ENCODE measurements at places on chromosomes 5 and 9.
A peak's percentile ranks its signal among the peaks of the same experiment; 100 is the strongest.

GRCh38 chr9:121836366-121836885 is 185.0 kb downstream of the DAB2IP start:
- no peak for DNase-seq

DNA sequence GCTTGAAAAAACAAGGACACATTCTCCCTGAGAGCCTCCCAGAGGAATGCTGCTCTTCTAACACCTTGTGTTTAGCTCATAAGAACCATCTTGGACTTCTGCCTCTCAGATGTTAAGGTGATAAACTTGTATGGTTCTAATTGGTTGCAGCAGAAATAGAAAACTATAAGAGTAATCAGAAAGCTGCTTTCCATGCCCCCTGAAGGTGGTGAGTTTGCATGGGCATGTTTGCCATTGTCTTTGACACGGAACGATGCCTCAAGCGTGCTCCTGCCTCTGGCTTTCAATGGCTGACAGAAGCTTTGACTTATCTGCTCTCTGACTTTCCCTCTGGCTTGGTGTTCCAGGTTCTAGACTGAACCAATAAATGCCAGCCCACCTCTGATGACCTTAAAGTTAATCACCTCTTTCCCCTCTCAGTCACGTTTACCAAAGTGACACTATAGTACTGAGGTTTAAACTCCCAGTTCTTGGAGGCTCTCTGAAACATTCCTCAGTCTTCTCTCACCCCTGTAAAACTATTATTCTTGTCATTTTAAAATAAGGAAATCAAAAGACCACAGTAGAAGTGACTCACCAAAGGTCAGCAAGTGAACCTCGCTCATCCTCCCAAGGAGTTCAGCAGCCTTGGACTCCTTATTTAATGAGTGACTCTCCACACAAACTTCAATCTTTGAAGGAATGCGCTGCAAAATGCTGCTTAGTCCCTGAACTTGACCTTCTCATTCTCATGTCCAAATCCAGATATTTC is 103.6 kb downstream of the PIK3R1 start:
- peak; percentile 78 for DNase-seq

GRCh38 chr9:127898433-127899127 is 823 bp downstream of the ST6GALNAC6 start:
- peak; percentile 33 for DNase-seq

- DNase-seq = no peak
These were observed 339.8 kb upstream of the RGMB start for GRCh38 chr5:98433673-98434072.

- DNase-seq = no peak
These were observed 142.2 kb downstream of the CDC42SE2 start for GRCh38 chr5:131406076-131406475.

- no peak for DNase-seq
These were observed 6.9 kb downstream of the TAF7 start for GRCh38 chr5:141313711-141314110.

- no peak for DNase-seq
These were observed 9.4 kb upstream of the ADAMTS12 start for GRCh38 chr5:33901156-33901555.

- no peak for DNase-seq
These were observed 81.2 kb upstream of the TRIM32 start for GRCh38 chr9:116605904-116606341.

DNA sequence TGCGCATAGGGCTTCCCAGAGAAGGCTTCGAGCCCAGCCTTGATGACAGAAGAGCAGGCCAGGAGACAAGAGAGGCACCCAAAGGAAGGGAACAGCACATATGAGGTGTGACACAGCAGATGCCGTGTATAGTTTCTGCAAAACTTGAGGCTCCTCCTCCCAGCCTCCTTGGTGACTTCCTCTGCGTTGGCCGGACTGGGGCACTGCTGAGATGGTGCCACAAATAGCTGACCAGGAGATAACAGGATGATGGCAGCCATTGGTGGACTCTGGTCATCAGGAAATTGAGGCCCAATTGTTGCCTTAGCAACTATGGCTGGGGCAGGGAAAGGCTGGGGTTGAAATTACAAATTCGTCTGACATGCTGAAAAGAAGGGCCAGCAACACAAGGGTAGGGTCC is 4.8 kb upstream of the ZNF79 start:
- DNase-seq = no peak

DNA sequence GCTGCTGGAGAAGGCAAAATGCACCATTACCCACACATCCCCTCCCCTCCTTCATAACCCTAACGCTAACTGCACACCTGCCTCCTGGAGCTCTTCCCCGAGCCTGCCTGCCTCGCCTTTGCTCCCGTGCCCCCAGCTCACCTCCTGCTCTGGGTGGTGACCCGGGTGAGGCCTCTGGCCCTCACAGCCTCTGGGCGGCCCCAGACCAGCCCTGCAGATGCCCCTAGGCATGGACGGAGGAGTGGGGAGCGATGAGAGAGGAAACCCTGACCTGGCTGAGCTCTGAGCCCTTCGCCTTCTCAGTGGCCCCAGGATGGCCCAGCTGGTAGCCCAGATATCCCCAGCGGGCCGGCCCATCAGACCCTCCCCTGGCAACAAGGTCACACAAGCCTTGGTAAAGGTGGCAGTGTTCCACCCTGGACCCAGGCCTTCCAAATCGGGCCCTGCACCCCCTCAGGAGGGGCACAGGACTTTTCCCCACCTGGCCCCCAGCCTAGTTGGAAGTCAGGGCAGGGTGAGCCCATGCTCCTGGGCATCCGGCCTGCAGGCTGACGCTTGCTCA is 14.5 kb upstream of the CAMSAP1 start:
- no peak for DNase-seq

GRCh38 chr5:54415896-54416601 is 39.5 kb upstream of the HSPB3 start:
- no peak for DNase-seq

DNA sequence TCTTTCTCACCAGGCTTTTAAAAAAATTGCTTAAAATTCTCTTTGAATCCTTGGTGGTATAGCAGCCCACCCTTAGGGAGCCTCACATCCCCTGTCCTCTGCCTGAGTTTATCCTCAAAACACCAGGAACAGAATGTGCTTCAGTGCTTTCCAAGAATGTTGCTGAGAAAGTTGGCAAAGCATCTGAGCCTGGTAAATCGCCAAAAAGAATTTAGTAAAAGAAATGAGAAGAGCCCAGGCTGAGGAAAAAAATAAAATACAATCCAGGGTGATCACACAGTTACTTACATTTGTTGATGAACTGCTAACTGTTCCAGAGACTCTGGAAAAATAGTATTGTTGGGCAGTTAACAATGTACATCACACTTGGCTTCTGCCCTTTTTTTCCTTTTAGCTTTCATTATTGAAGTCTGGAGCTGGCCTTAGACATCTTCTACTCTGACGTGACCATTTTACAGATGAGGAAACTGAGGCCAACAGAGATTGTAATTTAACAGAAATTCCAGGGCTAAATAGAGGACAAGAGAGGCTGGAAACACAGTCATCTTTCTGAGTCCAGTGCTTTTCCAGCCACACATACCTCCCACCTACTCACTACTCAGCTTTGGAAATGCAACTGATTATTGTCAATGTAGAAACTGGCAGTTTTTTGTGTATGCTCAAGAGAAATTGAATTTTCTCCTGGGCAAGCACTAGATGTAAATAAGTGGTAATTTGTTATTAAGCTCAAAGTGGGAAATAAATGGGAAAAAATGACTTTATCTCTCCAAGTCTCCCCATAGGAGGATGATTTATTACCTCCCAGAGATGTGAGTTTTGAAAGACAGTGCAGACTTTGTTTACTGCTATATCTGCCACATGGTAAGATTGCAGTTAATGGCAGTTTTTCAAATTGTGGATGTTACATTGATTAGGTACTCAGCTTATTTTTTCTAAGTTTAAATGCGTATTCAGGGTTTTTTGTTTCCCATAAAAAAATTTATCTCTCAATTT is 86.7 kb upstream of the ALDH1A1 start:
- DNase-seq = peak; percentile 48

GRCh38 chr9:71515626-71516025 is 252.7 kb downstream of the CEMIP2 start:
- no peak for DNase-seq

DNA sequence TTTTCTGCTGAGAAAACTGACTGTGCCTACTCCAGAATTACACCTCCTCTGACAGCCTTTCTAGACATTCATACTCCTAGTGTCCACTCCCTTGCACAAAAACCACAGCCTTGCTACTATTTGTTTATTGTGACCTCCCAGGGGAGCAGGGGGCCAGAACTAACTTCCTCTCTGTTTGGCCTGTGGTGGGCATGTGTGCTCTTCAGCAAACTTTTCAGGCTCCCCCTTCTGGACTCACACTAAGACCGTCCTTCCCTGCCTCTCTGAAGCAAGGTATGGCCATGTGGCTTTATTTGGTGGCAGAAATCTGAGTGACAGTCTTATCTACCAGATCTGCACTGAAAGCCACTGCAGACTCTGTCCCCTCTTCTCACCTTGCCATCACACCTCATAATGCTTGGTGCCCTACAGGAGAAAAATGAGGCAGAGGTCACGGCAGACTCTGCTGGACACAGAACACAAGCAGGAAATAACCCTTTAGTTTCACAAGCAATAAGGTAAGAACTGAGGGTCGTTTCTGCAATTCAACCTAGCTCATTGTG is 28.2 kb downstream of the LIFR start:
- no peak for DNase-seq

GRCh38 chr9:120514405-120514804 is 65.6 kb downstream of the CDK5RAP2 start:
- no peak for DNase-seq

DNA sequence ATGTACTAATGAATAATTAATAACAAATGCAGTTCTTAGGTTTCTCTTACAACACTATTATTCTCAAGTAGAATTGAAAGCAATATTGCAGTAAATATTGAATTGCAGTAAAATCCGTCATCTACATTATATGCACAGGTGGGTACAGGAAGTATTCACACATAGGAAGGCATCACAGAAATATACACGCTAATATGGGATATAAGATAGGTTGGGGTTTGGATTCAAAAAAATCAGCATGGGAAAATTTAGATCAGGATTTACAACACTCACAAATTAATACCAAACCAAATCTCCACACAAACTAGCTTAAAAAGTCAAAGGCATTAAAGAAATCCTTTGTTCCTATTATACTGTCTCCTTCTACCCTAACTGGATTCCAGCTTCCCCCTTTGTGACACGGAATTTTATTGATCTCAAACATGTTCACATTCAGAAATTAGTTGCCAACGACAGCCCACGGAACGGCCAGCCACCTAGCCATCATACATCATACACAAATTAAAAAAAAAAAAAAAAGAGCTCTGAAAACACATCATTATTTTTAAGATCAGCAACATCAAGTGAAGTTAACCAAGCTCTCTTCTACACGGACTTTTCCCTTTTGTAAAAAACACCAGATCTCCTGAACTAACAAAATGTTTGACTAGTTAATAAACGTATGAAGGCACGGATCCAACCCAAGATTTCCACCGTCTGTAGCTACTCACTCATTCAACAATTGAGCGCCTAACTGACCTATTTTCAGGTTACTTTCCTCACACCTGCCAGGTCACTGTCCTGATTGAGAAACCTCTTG is 2.2 kb downstream of the NR6A1 start:
- no peak for DNase-seq

DNA sequence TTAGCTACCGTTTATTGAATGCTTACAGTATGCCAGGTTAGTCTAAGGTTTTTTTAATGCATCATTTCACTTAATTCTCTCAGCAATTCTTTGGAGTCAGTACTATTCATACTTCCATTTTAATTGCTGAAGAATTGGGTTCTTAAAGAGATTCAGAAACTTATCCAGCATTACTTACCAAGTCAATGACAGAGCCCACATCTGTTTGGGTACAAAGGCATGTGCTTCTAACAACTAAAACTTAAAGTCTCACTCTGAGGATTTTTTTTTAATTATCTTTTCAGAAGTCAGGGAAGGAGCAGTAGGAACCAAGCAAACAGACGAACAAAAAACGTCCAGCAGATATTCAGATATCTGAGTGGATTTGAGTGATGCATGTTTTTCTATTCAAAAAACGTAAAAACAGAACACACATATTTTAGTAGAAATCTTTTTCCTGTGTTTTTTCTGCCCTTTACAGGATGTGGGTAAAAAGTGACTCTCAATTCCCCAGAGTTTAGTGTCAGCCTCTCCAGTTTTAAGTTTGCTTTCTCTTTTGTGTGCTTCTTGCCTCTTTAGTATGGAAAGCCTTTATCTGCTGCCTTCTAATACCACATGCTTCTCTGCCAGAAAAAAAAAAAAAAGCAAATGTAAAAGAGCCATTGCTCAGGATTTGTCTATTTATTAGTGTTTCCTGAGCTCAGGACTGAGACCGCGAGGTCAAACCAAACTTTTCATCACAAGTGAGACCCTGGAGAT is 118.0 kb downstream of the PRKACG start:
- DNase-seq = no peak

GRCh38 chr5:132608107-132608506 is 49.9 kb upstream of the IL13 start:
- DNase-seq = no peak

- peak; percentile 74 for DNase-seq
These were observed at the start of gene PTGES for GRCh38 chr9:129752900-129753729. Gene PTGES (minus strand): TSS chr9:129753042. CDS start chr9:129753012, 30 bp downstream.

- peak; percentile 36 for DNase-seq
These were observed 1.2 kb downstream of the ROR2 start for GRCh38 chr9:91948597-91949391.

GRCh38 chr5:139649082-139649991 is 1.2 kb downstream of the CXXC5 start:
- DNase-seq = no peak

DNA sequence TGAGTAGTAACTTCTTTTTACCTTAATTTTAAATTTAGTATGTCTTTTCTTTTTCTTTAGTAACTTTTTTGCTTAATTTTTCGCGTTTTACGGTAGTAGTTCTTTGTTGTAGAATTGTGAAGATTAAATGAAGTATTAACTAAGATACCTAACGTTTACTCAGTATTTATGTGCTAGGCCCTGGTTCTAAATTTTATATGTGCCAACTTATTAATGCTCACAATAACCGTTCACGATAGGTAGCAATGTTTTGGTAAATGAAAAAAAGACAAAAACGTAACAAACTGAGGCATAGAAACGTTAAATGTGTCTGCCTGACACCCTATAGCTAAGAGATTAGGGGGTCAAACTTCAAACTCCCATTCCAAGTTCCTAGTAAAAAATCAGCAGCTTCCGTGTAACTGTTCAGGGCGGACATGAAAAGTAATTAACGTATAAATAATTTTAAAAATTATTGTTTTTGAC is 1.2 kb downstream of the MRPS30 start:
- DNase-seq = no peak

DNA sequence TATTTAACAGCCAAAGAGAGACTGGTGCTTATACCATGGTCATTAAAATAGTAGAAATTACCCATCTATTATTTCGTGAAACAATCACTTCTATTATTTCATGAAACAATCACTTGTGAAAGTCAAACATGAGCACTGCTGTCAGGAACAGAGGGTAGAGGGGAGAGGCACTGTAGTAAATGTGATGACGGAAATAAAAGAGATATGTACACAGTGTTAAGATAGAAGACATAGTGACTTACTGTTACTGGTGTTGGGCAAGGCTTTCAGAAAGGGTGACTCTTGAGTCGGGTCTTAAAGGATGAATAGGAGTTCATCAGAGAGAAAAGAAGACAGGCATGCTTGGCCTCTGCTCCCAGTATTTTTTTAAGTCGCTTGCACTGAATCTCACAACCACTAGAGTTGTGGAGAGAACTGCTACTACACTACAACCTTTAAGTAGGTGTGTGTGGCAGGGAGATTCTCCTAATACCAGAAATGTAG is 162.6 kb upstream of the GNA14 start:
- DNase-seq = no peak
